ENCODE measurements at places on chromosomes 7 and 10. TPM values are rescaled to one million over a fixed set of nuclear protein-coding genes. Genes with fewer than 3 reads are reported as not detected.

- H3K27ac ChIP-seq: no peak overlapping the region
- H3K4me3 ChIP-seq: no peak overlapping the region
- no peaks in the 10 kb centered on the region for H3K36me3 ChIP-seq
- no peak for DNase-seq
- peaks cover 72% of the 10 kb centered on the region for H3K4me1 ChIP-seq
These were observed 9.7 kb downstream of the HYCC1 start for GRCh38 chr7:23004247-23004520.

- no peaks in the 10 kb centered on the region for H3K36me3 ChIP-seq
- no peaks in the 10 kb centered on the region for H3K4me1 ChIP-seq
- no peak overlapping the region for H3K4me3 ChIP-seq
- no peak for DNase-seq
- no peaks in the 10 kb centered on the region for H3K27me3 ChIP-seq
These were observed 196.1 kb upstream of the PRKCQ start for GRCh38 chr10:6776170-6776569.

- no peak overlapping the region for H3K4me3 ChIP-seq
- no peak overlapping the region for H3K27ac ChIP-seq
- H3K4me1 ChIP-seq: no peaks in the 10 kb centered on the region
- no peak for DNase-seq
- no peaks in the 10 kb centered on the region for H3K27me3 ChIP-seq
These were observed 12.1 kb upstream of the SHH start for GRCh38 chr7:155824227-155824886.

- H3K36me3 ChIP-seq: no peaks in the 10 kb centered on the region
- H3K4me1 ChIP-seq: peaks cover 6% of the 10 kb centered on the region
- H3K27ac ChIP-seq: no peak overlapping the region
- H3K27me3 ChIP-seq: no peaks in the 10 kb centered on the region
These were observed 49.1 kb downstream of the PRKCQ start for GRCh38 chr10:6530966-6531365.

GRCh38 chr7:11355399-11356005 lies 381.8 kb downstream of the PHF14 start:
- H3K27me3 ChIP-seq: no peaks in the 10 kb centered on the region
- no peak overlapping the region for H3K27ac ChIP-seq
- no peak for DNase-seq
- H3K4me3 ChIP-seq: no peak overlapping the region
- no peaks in the 10 kb centered on the region for H3K36me3 ChIP-seq

DNA sequence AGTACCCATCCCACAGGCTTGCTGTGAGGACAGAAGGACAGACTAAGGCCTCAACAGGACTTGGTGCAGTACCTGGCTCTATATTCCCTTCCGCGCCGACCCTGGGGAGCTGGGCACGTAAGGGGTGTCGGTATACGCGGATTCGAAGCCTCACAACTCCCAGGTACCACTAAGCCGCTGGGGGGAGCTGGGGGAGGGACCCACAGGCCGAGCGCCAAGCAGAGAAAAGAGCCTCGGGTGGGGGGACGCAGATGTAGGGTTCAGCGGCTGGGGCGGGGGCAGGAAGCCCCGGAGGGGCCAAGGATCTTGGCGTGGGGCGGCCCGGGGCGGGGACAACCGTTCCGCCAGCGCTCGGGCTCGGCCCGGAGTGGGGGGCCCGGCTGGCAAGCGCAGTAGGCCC lies 126.4 kb upstream of the ZNF746 start:
- peaks cover 8% of the 10 kb centered on the region for H3K36me3 ChIP-seq
- no peak overlapping the region for H3K27ac ChIP-seq
- DNase-seq: peak; percentile 43

GRCh38 chr10:50625649-50626132 lies 1.9 kb upstream of the SGMS1 start:
- H3K4me1 ChIP-seq: peaks cover 50% of the 10 kb centered on the region
- H3K36me3 ChIP-seq: no peaks in the 10 kb centered on the region
- peaks cover 4% of the 10 kb centered on the region for H3K27me3 ChIP-seq
- H3K27ac ChIP-seq: peak overlapping the region; percentile 99
- DNase-seq: peak; percentile 79

- no peak within 1 kb of the TSS for H3K27ac ChIP-seq
- peaks cover 22% of the 10 kb centered on the region for H3K4me1 ChIP-seq
- peak; percentile 87 for DNase-seq
- H3K36me3 ChIP-seq: no peaks in the 10 kb centered on the region
- peaks cover 73% of the 10 kb centered on the region for H3K27me3 ChIP-seq
These were observed at the start of gene GRM8 for GRCh38 chr7:127252778-127253280. Gene GRM8, minus strand, starts transcription at chr7:127252941.

GRCh38 chr7:1512781-1513656 lies 8.8 kb upstream of the INTS1 start:
- DNase-seq: no peak
- H3K36me3 ChIP-seq: no peaks in the 10 kb centered on the region
- H3K4me1 ChIP-seq: no peaks in the 10 kb centered on the region
- H3K27me3 ChIP-seq: no peaks in the 10 kb centered on the region
- no peak overlapping the region for H3K27ac ChIP-seq

DNA sequence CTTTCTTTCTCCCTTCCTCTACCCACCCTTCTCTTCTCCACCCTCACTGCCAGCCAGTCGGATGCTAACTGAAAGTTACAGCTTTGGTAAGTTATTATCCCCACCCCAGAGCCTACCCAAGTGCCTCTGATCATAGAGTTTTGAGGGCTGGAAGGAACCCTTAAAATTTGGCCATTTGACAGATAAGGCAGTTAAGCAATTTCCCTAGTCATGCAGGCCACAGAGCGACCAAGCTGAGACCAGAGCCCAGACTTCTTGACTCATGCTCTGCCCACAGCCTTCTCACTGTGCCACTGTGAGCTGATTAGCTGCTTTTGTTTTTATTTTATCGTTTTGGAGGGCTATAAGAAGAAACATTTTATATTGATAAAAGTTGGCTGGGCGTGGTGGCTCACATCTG lies 17.2 kb downstream of the SAP25 start:
- no peaks in the 10 kb centered on the region for H3K4me1 ChIP-seq
- H3K36me3 ChIP-seq: no peaks in the 10 kb centered on the region
- DNase-seq: no peak

GRCh38 chr7:7681191-7681935 lies 37.0 kb downstream of the RPA3 start:
- peak; percentile 71 for DNase-seq
- no peak overlapping the region for H3K27ac ChIP-seq
- no peaks in the 10 kb centered on the region for H3K36me3 ChIP-seq

DNA sequence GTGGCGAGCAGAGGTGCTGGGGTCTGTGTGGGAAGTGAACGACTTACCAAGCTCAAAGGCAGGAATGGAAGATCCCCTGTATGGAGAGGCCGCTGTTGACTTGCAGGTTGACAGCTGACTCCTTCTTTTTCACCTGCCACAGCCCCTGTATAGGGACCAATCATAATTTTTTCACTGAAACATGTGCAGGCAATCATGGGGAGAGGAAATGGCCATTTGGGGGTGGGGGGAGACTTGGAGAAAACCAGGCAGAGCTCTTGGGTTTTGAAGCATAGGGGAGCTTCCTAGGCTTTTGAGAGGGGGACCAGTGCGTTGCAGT lies 101.4 kb downstream of the WDR37 start:
- H3K4me3 ChIP-seq: no peak overlapping the region
- no peaks in the 10 kb centered on the region for H3K27me3 ChIP-seq
- H3K4me1 ChIP-seq: no peaks in the 10 kb centered on the region
- DNase-seq: no peak
- H3K36me3 ChIP-seq: no peaks in the 10 kb centered on the region

GRCh38 chr7:36658335-36659171 lies 65.7 kb downstream of the AOAH start:
- no peak for DNase-seq
- H3K27ac ChIP-seq: peak overlapping the region; percentile 53
- H3K36me3 ChIP-seq: no peaks in the 10 kb centered on the region
- H3K4me1 ChIP-seq: peaks cover 59% of the 10 kb centered on the region
- no peaks in the 10 kb centered on the region for H3K27me3 ChIP-seq

DNA sequence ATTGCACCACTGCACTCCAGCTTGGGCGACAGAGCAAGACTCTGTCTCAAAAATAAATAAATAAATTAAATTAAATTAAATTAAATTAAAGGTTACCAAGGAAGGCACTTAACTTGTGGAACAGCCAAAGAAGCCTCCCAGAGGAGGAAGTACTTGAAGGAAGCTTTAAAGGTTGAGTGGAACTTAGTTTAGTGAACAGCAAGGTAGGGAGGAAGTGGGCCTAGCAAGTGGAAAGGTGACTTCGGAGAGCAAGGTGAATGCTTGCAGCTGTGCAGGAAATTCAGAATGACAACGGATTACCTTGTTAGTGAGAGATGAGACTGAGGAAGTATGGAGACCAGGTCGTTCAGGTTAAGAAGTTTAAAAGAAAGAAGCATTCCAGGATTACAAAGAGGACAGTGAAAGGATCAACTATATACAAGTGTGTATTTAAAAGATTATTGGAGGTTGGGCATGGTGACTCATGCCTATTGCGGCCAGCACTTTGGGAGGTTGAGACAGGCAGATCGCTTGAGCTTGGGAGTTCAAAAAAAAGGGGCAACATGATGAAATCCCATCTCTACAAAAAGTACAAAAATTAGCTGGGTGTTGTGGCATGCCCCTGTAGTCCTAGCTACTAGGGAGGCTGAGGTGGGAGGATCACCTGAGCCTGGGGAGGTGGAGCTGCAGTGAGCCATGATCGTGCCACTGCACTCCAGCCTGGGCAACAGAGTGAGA lies 12.8 kb upstream of the RPEL1 start:
- H3K27ac ChIP-seq: peak overlapping the region; percentile 89
- H3K4me1 ChIP-seq: peaks cover 6% of the 10 kb centered on the region
- H3K36me3 ChIP-seq: no peaks in the 10 kb centered on the region
- no peak overlapping the region for H3K4me3 ChIP-seq
- DNase-seq: peak; percentile 40

DNA sequence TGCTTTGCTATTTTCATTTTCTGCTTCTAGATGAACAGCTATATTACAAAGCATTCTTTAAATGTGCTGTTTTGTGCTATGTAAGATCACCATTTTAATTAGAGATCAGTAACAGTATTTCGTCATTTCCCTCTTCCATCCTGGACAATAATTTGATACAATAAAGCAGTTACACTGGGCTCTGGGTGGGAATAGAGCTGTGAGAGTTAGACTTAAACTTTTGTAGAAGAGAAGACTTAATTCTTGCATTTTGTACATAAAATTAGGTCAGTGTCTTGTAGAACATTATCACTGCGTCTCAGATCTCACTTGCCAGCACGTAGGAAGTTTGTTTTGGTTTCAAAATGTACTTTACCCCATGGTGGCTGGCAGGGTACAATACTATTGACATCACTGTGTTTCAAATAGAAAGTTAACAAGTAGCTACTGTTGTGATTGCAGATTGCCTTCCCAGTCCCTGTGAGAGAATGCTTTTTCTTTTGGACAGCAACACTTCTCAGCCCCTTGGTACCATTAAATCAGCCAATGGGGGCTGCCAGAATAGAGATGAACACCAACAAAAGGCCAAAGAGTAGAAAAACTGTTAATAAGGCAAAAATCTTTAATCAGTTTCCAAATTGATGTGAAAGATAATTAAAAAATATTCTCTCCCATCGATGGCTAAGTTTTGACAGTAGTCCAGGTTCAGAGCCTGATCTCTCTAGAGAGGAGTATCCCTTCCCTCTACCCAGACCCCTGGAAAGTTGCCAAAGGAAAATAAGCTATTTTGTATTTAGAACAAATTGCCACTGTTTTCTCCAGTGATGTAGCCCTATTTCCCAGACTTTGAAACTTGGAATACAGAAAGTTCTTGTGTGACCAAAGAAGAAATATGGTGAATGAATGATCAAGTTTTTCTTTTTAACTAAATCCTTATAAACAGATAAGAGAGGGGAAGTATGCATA lies 35.1 kb downstream of the SMNDC1 start:
- no peaks in the 10 kb centered on the region for H3K36me3 ChIP-seq
- no peak for DNase-seq
- H3K27me3 ChIP-seq: no peaks in the 10 kb centered on the region
- no peaks in the 10 kb centered on the region for H3K4me1 ChIP-seq

- H3K27ac ChIP-seq: no peak overlapping the region
- H3K27me3 ChIP-seq: no peaks in the 10 kb centered on the region
- no peaks in the 10 kb centered on the region for H3K36me3 ChIP-seq
- peaks cover 8% of the 10 kb centered on the region for H3K4me1 ChIP-seq
- DNase-seq: no peak
- no peak overlapping the region for H3K4me3 ChIP-seq
These were observed 35.4 kb downstream of the KLF6 start for GRCh38 chr10:3749600-3749999.

DNA sequence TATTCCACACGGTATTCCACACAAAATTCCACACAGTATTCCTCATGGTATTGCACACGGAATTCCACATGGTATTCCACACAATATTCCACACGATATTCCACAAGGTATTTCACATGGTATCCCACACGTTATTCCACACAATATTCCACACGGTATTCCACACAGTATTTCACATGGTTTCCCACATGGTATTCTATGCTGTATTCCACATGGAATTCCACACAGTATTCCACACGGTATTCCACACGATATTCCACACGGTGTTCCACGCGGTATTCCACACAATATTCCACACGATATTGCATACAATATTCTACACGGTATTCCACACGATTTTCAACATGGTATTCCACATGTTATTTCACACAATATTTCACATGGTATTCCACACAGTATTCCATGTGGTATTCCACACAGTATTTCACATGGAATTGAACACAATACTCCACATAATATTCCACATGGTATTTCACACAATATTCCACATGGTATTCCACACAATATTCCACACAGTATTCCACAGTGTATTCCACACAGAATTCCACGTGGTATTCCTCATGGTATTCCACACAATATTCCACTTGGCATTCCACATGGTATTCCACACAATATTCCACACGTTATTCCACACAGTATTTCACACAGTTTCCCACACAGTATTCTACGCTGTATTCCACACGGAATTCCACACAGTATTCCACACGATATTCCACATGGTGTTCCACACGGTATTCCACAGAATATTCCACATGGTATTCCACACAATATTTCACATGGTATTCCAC lies 136.0 kb upstream of the CHST15 start:
- H3K27me3 ChIP-seq: no peaks in the 10 kb centered on the region
- DNase-seq: no peak
- no peak overlapping the region for H3K27ac ChIP-seq
- no peak overlapping the region for H3K4me3 ChIP-seq
- H3K36me3 ChIP-seq: no peaks in the 10 kb centered on the region
- no peaks in the 10 kb centered on the region for H3K4me1 ChIP-seq

DNA sequence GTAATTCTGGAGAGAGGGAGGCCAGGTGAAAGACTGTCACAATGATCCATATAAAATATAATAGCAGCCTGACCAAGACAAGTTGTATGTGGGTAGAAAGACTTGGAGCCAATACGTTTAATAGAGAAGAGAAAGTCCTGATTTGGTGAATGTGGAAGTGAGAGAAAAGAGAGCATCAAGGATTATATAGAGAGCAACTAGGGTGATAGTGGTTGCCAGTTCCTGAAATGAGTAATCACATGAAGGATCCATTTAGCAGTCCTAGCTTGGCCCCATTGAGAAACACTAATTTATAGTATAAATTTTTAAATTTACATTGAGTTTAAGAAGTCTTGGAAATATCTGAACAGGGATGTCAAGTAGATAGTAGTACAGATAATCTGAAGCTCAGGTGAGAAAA lies 74.0 kb downstream of the AASS start:
- no peak overlapping the region for H3K4me3 ChIP-seq
- H3K27ac ChIP-seq: no peak overlapping the region
- H3K27me3 ChIP-seq: no peaks in the 10 kb centered on the region
- no peaks in the 10 kb centered on the region for H3K4me1 ChIP-seq
- peaks cover 2% of the 10 kb centered on the region for H3K36me3 ChIP-seq

- no peak overlapping the region for H3K27ac ChIP-seq
- no peaks in the 10 kb centered on the region for H3K36me3 ChIP-seq
- H3K4me3 ChIP-seq: no peak overlapping the region
- no peak for DNase-seq
- no peaks in the 10 kb centered on the region for H3K4me1 ChIP-seq
These were observed 15.1 kb downstream of the FZD8 start for GRCh38 chr10:35626971-35627507.

SPDYE2 gene
- not detected for total RNA-seq

FAM180A gene
- not detected for total RNA-seq

PRKAG2 gene
- total RNA-seq: 14.9 TPM

Measured in GM23338 (cell line).